ENCODE measurements at places on chromosomes 5 and 9.

- no peak for DNase-seq
These were observed 151.5 kb downstream of the PAX5 start for GRCh38 chr9:36882594-36882993.

DNA sequence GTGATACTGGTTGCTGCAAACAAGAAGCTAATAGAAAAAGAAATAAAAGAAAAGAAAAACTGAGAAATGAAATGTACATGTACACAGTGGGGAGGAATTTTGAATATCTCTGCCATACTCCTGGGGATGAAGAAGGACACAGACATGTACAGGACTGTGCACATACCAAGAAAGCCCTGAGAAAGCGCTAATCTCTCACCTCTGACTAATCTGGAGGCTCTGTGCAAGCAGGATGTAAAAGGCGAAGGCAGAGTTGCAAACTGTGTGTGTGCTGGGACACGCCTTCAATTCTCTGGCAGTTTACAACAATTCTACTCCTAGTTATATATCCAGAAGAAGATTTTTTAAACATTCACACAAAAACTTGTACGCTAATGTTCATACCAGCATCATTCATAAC is 211.4 kb downstream of the KIAA0825 start:
- DNase-seq: no peak

- DNase-seq: no peak
These were observed 388.3 kb upstream of the CHD1 start for GRCh38 chr5:99317136-99317535.

DNA sequence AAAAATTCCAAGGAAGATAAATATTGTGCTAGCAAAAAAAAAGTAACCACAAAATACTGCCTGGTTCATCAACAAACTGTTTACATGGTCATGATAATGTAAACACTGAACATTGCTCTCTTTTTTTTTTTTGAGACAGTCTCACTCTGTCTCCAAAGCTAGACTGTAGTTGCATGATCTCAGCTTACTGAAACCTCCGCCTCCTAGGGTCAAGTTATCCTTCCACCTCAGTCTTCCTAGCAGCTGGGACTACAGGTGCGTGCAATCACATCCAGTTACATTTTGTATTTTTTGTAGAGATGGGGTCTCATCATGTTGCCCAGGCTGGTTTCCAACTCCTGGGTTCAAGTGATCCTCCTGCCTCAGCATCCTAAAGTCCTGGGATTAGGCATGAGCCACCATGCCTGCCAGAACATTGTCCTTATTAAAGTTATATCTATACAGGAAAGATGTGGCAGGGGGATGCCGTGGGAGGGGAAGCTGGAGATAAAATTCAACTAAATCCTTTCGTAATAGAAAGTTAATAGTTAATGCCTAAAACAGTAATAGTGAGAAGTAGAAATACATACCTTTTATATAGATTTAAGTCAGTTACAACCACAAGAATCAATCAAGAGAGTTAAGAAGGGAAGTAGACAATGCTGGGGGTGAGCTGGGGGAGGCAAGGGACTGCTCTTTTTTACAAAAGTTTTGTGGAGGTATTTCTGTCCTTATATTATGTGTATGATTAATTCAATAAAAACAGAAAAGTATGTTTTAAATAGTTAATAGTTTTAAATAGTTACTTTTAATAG is 52.3 kb downstream of the RGMB start:
- DNase-seq: no peak

GRCh38 chr5:150513375-150514309 is 5.7 kb downstream of the NDST1 start:
- no peak for DNase-seq
